ENCODE measurements at places on chromosomes 11 and 22.

- DNase-seq = no peak
These were observed 41.1 kb downstream of the PHF21B start for GRCh38 chr22:44968736-44969135.

DNA sequence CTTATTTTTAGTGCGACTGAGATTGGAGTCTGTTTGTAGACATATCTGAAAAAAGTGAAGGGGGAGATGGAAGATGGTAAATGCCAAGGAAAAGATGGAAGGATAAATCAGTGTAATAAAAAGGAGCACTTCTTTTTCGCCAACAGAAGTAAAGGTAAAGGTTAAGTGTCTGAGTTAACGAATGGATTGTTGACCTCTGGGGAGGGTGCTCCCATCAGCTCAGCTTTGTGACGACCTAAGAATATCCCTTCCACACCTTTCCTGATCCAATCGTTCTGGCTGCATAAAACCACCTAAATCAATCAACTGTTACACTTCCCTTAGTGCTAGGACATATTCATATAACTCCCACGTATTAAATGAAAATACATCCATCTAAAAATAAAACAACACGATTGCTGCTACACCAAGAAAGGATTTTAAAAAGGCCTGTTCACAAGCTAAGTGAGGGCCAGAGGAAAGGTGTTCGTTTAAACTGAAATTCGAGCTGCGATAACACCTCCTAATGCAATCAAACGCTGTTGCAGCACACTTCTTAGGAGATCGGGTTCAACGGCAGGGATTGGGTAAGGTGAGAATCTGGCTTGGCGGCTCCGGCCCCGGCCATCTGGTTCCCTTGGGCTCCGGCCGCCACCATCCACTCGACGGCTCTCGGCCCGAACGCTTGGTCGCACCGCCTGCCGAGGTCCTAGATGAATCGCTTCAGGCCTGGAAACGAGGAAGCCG, 658 bp downstream of the C11orf71 start:
- no peak for DNase-seq

DNA sequence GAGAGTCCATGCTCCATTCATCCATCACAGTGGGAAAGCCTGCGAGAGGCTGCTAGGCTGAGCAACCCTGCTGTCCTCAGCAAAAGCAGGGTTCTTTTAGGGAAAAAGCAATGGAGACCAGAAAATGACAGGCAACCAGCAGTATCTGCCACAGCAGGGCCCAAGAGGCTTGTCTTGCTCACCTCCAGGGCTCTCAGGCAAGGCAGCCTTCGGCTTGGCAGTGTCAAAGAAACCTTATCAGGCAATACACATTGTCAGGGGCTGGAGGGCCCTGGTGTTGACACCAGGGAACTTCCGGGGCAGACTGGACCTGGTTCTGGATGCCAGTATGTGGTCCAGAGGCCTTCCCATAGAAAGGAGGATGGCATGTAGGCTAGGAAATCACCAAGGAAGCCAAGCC, 10.2 kb upstream of the TLCD5 start:
- no peak for DNase-seq

GRCh38 chr11:79098146-79098545, 342.7 kb downstream of the TENM4 start:
- no peak for DNase-seq

GRCh38 chr22:39457556-39458443, 988 bp downstream of the MGAT3 start:
- no peak for DNase-seq

DNA sequence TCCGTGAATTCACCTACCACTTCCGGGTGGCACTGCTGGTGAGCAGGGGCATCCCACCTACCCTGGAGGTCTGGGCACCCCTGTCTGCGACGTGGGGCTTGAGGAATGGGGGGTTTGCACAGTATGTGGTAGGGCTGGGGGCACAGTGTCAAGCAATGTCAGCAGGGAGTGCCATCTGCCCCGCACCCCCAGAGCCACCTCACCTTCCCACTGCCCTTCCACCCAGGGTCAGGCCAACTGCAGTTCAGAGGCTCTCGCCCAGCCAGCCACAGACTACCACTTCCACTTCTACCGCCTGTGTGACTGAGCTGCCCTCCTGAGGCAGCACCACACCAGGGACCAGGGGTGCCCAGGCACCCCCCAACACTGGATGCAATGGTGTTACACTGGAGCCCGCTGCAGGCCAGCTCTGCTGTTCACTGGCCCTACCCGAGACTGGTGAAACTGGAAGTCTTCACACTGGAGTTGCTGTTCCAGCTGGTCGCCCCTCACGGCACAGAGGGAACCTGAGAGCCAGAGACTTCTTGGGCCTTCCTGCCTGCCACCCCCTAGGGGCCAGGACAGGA, 6.5 kb downstream of the TMEM258 start:
- no peak for DNase-seq

DNA sequence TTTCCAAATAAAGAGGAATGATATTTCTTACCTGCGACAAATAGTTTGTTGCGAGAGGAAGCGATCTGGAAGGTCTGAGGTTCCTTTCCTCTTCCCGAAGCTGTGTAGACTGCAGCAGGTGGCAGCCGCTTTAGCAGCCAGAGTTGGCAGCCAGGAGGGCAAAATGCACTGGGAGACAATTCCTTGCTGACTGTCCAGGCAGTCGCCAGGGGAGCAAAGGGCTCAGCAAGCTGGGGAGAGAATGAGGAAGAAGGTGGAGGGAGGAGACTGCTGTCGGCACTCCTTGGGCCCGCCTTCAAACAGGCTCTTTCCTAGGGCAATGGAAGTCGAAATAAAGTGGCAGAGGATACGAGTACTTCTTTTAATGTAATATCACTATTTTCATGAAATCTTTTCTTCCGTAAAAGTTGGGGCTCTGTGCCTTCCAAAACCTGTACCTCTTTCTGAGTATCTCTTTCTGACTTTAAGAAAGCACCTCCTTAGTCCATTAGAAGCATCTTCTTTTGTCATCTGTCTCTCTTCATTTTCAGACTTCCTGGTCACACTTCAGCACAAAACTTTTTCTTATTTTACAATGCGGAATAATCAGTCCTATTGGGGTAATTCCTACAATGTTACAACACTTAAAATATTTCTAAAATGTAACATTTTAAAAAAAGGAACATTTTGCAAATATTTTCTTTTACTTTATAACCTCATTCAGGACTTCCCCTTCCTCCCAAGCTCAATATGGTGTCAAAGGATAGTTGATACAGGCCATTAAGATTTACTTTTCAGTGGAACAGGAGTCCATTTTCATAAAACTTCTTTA, at the start of gene IL18:
IL18 (minus strand) TSS at position 220 of the 811 bp plus-strand sequence. CDS start 9,041 bp downstream, outside the sequence.
- DNase-seq = no peak

DNA sequence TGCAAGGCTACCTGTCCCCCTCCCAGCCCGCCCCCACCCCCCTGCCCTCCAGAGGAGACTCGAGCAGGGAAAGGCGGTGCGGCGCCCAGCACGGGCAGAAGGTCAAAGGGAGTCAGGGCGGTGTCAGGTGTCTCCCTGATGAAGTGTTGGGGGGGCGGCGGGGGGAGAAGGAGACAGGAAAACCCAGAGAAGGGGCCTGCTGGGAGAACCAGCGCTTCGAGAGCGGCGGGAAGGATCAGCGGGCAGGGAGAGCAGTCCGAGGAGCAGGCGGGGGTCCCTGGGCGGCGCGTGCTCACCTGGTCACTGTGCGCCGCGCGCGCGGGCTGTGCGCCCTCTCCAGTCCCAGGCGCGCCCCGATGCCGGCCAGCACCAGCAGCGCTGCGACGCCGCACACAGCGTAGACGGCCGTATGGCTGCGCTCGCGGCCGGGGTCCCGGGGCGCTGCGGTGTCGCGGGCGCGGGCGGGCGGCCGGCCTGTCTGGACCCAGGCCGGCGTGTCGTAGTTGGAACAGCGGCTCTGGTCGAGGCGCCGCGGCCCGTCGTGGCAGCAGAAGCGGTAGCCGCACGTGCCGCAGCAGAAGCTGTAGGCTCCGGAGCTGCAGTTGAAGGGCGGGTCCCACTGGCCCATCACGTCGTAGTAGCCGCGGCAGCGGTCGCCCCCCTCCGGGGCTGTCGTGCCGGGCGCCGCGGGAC, 886 bp downstream of the SHISA8 start:
- no peak for DNase-seq

DNA sequence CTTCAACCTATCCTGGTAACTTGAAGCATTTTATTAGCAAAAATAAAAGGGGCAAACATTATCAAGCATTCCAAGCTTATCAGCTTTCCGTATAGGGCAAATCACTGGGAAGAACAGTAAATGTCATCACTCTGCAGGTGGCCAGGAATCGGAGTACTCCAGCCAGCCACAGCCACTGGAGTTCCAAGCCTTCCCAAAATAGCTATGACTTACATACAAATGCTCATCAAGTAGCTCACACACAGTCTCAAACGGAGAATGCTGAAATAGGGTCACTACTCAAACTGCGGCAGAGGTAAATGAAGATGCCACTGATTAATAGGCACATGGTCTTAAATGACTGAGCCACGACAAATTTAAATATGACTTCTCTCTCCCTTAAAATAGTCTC, 2.1 kb downstream of the USP28 start:
- DNase-seq = no peak

DNA sequence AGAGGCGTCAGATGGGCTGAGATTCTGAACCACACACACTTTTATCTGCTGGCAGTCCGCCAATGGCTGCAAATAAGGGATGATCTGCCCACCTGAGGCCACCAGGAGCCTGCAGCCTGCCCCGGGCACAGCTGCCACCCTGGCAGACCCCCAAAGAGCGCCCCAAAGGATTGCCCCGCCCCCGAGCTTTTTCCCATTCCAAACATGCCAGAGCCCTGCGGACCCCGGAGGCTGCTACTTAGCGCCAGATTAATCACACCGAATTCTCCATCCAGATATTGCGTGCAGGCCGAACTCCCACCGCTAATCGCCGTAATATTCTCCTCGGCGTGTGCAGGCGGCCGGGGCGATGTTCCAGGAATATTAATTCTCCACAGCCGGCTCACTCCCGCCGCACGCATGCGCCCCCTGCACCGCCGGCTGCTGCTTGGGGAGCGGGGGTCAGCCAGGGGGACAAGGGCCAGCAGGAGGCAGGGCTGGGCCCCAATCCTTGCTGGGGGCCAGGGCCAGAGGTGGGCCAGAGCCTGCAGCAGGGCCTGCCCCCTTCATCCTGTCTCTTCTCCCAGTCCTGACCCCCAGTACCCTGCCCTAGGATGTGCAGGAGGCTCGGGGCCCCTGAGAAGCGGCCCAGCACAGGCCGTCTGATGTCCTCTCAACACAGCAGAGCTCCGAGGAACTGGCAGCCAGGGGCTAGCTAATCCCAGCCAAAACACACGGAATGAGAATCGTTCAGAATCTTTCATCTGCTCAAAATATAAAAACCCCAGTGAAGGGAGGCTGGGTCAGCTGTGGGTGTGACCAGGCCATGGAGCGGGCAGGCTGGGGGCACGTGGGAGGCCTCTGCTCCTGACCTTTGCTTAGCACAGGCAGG, 19.5 kb upstream of the TCF20 start:
- no peak for DNase-seq

- DNase-seq = no peak
These were observed 81.4 kb upstream of the CD82 start for GRCh38 chr11:44483919-44484610.

DNA sequence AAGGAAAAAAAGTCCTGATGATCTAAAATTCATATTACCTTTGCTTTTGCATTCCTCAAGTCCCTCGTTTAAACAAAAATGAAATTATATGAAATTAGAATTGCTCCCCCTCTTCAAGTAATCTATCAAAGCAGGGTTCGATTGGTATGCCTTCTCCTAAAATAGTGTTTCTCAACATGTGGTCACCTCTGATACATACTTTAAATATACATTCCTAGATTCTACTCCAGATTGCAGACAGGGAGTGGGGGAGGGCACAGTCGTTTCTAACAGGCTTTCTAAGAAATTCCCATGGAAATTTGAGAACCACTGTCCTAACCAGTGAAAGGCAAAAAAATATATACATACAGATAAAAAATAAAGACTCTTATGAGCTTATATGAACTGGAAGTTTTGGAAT, 22.6 kb upstream of the IRAG1 start:
- DNase-seq = no peak

- DNase-seq = no peak
These were observed 137.0 kb downstream of the SNX19 start for GRCh38 chr11:130779267-130779666.

GRCh38 chr11:69358398-69359020, 64.6 kb downstream of the MYEOV start:
- no peak for DNase-seq

DNA sequence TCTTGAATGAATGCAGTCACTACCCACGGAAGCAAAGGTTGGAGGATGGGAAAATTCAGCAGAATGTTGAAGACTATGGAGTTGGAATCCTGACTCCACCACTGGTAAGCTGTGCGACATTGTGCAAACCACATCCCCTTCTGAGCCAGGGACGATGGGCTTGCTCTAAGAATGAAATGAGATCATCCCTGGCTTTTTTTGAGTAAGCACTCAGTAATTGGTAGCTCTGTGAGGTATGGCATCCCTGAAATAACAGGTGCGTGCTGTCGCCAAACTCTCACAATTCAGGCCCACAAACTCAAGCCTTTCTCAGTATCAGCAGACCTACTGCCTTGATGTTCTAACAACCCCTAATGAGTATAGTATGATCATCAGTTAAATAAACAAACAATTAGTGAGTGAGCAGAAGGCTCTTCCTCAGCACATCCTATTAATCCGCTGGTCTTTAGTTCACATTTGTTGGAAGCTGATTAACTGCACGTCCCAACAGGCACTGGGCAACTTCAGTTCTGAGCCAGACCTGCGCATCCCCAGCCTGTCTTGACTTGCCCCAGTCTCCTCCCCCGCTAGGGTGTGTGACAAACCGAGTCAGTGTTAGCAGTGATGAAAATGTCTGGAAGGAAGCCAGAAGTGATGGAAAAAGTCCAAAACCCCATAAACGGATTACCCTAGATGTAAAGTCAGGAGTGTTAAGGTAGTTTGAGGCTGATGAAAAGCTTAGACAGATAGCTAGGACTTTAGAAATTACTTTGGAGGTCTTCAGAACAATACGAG, 235.5 kb downstream of the GRIK4 start:
- DNase-seq = no peak

GRCh38 chr11:128346804-128347203, 240.6 kb downstream of the ETS1 start:
- no peak for DNase-seq

DNA sequence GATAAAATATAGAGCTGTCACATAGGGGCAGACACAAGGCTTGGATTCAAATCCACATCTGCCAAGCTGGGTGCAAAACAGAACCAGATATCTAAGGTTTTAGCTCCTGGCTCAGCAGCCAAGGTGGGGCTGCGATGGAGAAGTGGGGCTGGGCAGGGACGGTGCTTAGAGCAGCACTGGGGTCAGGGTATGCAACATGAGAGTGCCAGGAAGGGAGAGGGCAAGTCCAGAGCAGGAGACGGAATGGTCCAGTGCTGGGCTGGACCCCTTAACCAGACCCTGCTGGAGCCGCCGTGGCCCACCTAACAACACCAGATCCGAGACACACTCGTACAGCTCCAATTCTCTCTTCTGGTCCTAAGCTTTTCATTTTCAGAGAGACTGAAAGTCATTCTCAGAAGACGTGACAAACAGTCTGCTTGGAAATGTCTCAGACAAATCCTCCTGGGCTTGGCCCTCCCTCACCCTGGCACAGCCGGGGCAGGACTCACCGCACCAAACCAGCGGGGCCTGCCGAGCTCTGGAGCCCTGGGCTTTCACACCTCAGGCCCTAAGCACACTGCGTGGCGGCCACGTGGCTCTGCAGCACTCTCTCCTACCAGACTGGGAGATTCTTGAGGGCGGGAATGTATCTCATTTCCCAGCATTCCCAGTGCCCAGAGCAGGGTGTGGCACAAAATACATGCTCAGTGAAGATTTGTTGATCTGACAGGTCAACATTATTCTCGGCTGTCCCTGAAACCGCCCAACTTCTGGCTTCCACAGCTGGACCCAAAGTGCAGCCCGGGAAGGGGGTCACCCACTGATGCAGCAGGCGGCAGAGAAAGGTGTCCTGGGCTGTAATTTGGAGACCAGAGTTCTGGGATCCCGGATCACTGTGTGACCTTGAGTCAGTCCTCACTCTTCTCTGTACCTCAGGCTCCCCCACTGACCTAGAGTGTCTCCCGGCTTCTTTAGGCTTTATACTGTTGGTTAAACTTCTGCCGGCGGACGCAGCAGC, 11.6 kb downstream of the LRRC32 start:
- no peak for DNase-seq

Measured in activated naive CD8-positive, alpha-beta T cell treated with anti-CD3 and anti-CD28 coated beads, Interleukin-2, amount 50 U/mL, for 16 hours (primary cell).